ENCODE measurements at places on chromosomes 5 and 9.

DNA sequence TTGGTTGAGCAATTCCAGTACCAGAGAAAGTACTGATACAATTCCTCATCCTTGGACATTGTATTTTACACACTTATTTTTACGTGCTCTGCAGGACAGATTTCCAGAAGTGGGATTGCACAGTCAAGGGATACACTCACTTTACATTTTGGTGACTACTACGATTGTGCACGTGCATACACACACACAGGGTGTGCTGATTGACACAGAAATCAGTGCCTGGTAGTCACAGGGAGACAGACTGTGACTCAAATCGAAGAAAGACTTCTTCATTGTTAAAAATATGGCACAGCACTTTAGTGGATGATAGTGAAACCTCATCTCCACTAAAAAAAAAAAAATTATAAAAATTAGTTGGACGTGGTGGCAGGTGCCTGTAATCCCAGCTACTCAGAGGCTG is 1.5 kb downstream of the GARIN3 start:
- DNase-seq: no peak

GRCh38 chr9:136673088-136673974 is 10.6 kb downstream of the EGFL7 start:
- DNase-seq: no peak

- DNase-seq: no peak
These were observed 275.9 kb downstream of the ACTL7B start for GRCh38 chr9:108579757-108580439.

- no peak for DNase-seq
These were observed 3.9 kb downstream of the RASGRF2 start for GRCh38 chr5:80963966-80964481.

DNA sequence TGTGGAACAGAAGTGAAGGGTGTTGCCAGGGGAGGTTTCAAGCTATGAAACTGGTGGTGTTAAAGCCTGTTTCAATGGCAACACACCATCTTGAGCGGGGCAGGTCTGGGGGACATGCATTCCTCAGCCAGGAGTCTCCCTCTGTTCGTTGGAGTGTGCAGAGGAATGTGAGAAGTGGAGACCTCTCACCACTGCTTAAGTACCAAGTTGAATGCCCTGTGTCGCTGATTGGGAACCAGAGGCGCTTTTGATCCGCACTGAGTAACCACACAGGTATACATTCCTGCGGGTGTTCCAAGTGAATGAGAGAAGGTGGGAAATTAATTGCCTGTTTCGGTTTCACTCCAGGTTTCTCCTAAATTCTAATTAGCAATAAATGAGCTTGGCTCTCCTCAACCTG is 99.4 kb downstream of the LIX1 start:
- no peak for DNase-seq

- no peak for DNase-seq
These were observed 98.6 kb upstream of the TLE1 start for GRCh38 chr9:81787747-81788632.

Measured in NCI-H2227 treated with DMSO at 0.1 percent for 48 hours (cell line).